ENCODE measurements at places on chromosomes 7 and 10.
A peak's percentile ranks its signal among the peaks of the same experiment; 100 is the strongest.

DNA sequence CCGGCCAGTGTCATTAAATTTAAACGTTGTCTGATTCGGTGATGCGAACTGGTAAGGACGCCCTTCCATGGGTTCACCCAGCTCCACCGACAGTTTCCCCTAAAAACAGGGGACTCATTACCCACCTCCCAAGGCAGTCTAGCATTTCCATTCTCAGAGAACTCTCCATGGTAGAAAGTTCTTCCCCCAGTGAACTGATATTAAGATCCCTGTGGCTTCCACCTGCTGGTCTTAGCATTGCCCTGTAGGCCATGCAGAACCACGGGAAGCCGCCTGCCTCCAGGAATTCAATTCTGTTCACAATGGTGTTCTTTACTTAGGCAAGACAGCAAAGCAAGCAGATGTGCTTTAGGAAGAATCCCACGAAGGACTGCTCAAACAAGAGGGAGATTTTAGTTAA lies 128.9 kb upstream of the NANOS1 start:
- DNase-seq: no peak

GRCh38 chr7:129136887-129137642 lies 7.4 kb upstream of the TSPAN33 start:
- no peak for DNase-seq

DNA sequence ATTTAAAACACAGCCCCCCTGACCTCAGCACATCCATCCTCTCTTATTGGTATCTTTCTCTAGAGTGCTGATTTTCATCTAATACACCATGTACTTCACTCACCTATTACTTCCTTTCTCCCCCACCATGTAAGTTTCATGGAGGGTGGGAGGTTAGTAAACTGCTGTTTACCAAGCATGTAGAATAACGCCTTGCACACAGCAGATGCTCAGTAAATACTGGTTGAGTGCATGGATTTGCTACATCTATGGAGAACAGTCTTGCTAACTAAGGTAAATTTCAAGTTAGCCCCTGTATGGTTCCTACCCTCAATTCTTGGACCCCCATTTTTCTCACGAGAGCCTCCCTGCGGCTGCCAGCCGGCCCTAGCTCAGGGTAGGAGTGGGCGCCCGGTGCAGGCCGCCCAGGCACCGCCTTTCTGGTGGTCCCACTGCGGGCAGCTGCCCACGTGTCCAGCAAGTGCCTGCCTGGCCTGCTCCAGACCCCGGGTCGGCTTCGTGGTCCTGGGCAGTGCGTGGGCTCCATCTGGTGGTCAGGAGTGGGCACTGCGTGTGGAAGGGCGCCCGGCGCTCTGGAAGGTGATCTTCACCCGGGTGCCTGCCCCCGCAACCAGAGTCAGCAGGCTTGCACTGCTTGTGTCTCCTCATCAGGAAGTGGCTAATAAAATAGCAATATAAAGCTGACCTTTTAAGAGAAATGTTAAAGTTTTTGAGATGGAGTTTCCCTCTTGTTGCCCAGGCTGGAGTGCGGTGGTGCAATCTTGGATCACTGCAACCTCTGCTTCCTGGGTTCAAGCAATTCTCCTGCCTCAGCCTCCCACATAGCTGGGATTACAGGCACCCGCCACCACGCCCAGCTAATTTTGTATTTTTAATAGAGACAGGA lies 63.4 kb upstream of the DNAJB6 start:
- DNase-seq: peak; percentile 63

GRCh38 chr10:90911133-90912051 lies 9.5 kb downstream of the ANKRD1 start:
- peak; percentile 62 for DNase-seq

DNA sequence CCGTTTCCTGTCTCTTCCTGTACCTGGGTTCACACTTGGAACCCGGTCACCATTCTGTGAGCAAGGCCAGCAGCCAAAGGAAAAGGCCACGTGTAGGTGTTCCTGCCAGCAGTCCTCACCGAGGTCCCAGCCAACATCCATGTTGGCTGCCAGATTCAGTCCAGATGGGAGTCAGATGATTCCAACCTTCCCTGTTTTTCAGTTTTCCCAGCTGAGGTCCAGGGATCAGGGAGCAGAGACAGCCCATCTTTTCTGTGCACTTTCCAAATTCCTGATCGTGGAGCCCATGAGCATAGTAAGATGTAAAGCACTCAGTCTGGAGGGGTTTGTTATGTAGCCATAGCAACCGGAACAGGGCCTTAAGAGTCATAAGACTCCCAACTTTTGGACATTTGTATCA lies 3.9 kb upstream of the PVRIG start:
- no peak for DNase-seq

DNA sequence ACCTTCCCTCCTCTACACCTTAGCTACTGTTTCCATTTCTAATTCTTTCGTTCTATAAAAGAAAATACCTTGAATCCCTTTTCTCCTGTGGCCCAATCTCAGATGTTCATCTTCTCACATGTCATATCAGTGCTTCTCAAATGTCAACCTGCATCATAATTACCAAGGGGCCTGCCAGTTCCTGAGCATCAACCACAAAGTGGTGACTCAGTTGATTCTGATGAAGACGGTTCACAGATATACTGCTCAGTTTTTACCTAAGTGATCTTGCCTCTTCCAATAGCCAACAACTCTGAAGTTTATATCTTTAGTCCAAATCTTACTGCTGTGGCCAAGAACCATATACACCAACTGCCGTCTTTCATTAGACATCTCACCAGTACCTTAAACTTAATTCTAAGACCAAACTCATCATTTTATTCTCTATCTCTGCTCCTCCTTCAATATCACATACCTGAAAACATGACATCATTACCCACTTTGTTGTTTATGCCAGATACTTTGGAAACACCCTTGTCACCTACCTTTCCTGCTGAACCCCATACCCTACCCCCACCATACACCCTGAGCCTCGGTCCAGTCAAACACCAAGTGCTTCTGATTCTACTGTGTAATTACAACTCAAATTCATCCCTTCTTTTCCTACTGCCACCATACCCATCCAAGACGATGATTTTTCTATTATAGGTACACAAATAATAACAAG lies 115.5 kb downstream of the LMBR1 start:
- DNase-seq: peak; percentile 37

GRCh38 chr7:24054236-24054635 lies 229.8 kb upstream of the NPY start:
- DNase-seq: no peak

DNA sequence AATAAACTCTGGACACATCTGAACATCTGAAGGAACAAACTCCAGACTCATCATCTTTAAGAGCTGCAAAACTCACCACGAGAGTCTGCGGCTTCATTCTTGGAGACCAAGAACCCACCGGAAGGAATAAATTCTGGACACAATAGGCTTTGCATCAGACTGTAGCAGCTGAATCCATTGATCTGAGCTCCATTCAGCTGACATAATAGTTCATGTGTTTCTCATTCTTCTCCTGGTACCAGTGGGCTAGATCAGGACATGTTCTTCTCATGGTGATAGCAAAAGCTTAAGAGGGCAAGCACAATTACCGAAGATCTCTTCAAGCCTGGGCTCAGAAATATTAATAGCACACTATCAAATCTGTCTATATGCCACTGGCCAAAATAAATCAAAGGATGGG lies 20.5 kb upstream of the GNAI1 start:
- no peak for DNase-seq

DNA sequence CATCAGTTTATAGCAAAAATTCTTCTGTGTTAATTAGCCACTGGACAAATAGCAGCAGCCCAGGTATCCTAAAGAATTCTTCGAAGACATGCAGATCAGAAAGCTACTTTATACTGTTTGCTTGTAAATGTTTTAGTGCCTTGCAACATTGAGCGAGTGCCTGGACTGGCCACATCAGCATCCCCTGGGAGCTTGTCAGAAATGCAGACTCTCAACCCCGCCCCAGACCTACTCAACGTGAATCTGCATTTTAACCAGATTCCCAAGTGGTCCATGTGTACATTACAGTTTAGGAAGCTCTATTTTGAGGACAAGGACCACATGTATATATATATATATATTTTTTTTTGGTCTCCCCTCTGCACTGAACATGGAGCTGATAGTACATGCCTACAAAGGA lies 18.5 kb upstream of the PLEKHS1 start:
- DNase-seq: no peak

- DNase-seq: no peak
Measured at GRCh38 chr10:43230909-43231522, 35.8 kb downstream of the RASGEF1A start.

- peak; percentile 29 for DNase-seq
Measured at GRCh38 chr7:522071-522950, 2.7 kb upstream of the PDGFA start.

DNA sequence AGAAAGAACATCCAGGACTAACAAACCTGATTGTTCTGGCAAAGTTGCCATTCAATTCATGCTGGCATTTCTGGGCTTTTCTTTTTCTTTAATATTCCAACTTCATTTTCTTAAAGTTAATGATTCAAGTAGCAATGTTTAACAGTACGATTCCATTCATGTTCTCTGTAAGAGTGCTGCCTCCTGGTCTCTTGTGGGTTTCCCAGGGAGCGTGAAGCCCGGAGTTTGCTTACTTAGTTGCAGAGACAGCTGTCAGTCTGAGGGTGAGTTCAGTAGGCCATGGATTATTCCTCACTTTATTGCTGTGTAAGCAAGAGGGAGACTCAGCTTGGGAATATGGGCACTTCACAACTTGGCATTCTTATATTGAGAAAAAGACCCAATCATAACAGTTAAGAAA lies 142.2 kb downstream of the TWIST1 start:
- no peak for DNase-seq

- DNase-seq: no peak
Measured at GRCh38 chr10:104580321-104580720, 60.8 kb upstream of the SORCS3 start.

GRCh38 chr10:10642189-10642588 lies 375.5 kb upstream of the CELF2 start:
- DNase-seq: no peak

DNA sequence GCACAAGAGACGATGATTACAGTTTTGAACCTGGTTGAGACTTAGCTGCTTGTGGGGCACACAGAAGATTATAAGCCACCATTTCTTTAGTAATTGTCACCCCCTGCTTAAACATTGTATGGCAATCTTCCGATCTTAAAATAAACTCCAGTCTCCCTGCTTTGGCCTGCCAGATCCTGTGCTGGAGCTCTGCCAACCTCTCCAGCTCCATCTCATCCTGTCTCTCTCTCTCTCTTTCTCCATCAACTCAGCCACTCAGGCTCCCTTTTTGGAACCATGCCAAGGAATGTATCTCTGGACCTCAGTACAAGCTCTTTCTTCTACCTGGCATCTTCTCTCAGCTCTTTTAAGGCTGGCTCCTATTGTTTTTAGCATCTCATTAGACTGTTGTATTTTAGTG lies 1053.2 kb downstream of the REEP3 start:
- no peak for DNase-seq

DNA sequence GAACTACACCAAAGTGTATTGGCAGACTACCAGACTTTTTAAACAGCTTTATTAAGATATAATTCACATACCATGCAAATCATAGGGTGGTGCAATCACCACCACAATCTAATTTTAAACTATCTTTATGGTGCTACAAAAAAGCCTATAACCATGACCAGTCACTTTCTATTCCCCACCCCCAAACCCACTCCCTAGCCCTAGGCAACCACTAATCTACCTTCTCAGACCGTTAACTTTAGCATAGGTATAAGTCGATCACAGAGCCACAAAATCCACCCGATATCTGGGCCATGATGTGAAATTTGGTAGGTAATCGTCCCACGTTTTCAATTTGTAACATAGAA lies 536 bp upstream of the POM121 start:
- DNase-seq: no peak

- DNase-seq: no peak
Measured at GRCh38 chr7:123872908-123873307, 27.9 kb downstream of the HYAL4 start.

- no peak for DNase-seq
Measured at GRCh38 chr10:20890009-20890408, 7.1 kb downstream of the NEBL start.

DNA sequence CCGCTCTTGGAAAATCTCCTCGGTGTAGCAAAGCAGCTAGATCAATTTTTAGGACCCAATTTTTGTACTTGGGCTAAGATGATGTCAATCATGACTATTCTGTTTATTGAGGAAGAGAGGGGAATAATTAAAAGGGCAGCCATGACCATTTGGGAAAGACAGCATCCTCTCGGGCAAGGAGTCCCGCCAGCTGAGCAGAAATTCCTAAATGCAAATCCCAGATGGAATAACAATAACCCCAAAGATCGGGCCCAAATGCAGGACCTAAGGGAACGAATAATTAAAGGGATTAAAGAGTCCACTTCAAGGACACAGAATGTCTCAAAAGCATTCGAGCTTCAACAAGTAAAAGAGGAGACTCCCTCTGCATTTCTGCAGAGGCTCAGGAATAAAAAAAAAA lies 18.7 kb downstream of the COL17A1 start:
- DNase-seq: no peak

- no peak for DNase-seq
Measured at GRCh38 chr10:116766837-116767634, 24.7 kb upstream of the HSPA12A start.

DNA sequence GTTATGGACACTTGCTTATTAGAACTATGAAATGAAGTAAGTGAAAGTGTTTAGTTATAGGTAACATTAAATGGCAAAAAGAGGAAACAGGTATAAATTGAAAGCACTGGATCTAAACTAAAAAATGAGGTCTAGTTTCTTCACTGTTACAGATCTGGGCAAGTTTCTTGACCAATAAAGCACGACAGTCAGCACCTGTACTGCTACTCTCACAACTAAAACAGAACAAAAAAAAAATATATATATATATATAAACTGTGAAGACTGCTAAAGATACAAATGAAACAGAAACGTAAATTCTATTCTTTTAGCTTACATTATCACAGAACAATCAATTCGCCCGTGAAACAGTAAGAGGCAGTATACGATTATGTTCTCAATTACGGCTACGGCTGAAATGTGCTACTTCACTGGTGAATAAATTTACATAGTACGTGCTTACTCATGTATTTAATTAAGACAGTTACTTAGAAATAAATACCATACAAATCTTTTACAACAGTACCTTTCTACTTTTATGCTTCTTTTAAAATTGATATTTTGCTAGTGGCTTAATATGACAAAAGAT lies 4.2 kb downstream of the AHR start:
- no peak for DNase-seq

DNA sequence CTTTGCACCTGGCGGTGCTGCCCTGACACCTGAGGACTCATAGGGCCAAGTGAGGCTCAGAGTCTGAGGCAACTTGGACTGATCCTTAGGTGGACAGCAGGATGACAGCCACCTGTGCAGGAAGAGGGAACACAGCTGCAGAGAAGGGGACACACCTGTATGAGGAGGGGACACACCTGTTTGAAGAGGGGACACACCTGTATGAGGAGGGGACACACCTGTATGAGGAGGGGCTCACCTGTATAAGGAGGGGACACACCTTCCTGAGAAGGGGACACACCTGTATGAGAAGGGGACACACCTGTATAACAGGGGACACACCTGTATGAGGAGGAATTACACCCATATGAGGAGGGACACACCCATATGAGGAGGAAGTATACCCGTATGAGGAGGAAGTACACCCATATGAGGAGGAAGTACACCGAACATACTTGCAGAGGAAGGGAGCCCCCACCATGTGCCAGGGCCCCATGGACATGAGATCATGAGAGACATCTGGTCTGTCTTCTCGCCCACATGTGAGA lies 285.9 kb downstream of the ADARB2 start:
- DNase-seq: no peak

Measured in stimulated activated CD4-positive, alpha-beta T cell treated with anti-CD3 and anti-CD28 coated beads, Interleukin-4, amount 100 ng/mL, for 24 hours (primary cell).